ENCODE measurements at places on chromosomes 11 and 22.

DNA sequence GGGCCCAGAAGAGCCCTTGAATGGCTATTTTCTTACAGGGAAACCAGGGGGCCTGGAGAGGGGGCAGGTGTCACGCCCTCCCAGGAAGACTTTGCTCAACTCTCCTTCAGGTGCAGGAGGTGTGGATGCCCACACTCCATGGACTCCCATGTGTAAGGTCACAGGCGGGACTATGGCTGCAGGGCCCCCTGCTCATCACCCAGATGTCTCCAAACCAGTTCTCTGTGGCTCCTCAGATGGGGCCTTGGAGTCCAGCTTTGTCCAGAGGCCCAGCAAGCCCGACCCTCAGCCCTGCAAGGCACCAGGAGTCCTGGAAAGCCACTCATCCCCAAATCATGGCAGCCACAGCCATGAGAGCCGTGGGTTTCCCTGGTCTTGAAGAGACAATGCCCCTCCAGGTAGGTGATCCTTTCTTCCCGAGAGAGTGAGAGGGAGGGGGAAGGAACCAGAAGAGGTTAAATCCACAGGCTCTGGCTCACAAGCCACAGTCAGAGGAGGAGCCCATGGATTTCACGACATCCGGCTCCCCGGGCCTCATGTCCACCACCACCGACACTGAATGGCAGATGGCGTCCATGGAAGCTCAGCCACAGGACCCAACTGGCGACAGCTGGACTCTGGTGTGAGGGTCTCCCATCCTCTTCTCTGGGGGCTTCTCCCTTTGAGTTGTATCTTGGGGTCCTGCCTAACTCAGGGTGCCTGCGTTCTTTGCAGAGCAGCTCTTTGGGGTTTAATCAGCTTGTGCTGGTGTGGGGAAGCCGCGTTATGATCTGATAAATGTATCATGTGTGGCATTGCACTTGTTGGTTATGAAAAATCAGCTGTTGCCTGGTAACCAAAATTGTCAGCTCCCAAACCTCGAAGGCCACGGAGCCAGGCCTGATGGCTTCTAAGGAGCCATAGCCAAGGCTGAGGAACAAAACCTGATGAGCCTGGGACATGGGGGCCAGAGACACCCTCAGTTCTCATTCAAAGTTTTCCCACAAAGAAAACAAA is 620.4 kb downstream of the BRD1 start:
- peak; percentile 47 for DNase-seq

DNA sequence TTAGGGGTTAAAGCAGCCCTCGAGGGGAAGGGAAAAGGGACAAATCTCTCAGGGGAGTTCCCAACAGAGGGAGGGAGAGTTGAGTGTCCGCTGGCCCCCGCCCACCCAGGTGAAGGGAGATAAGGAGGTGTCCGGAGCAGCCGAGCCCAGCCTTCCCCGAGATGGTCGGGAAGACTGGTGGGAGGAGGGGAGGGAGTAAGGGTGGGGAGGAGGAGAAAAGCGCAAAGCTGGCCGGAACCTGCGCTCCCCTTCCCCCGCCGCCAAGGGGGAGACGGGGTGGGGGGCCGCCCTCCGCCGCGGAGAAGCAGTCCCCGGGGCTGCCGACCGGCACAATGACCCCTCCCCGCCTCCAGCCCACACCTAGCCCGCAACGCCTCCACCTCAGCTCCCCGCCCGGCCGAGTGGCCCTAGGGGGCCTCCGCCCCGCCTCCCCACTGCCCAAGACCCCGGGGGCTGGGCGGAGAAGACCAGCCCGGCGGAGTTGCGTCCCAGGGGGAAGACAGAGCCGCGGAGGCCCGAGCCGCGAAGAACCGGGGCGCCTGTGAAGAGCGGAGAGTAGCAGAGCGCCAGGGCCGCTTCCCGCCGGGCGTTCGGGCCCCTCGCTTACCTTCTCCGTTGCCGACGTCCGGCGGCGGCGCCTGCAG is 479 bp downstream of the RSF1 start:
- no peak for DNase-seq

GRCh38 chr11:73244589-73245240 is 26.6 kb downstream of the P2RY2 start:
- DNase-seq = no peak

DNA sequence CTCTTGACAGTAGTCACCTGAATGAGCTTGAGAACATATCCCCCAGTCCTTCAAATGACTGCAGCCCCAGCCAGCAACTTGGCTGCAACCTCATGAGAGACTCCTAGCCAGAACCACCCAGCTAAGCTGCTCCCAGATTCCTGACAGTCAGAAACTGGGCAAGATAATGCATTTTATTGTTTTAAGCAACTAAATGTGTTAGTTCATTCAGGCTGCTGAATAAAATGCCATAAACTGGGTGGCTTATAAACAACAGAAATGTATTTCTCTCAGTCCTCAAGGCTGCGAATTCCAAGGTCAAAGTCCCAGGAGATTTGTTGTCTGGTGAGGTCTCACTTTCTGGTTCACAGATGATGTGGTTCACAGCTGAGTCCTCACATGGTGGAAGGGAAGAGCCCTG is 5.8 kb upstream of the PAMR1 start:
- no peak for DNase-seq

DNA sequence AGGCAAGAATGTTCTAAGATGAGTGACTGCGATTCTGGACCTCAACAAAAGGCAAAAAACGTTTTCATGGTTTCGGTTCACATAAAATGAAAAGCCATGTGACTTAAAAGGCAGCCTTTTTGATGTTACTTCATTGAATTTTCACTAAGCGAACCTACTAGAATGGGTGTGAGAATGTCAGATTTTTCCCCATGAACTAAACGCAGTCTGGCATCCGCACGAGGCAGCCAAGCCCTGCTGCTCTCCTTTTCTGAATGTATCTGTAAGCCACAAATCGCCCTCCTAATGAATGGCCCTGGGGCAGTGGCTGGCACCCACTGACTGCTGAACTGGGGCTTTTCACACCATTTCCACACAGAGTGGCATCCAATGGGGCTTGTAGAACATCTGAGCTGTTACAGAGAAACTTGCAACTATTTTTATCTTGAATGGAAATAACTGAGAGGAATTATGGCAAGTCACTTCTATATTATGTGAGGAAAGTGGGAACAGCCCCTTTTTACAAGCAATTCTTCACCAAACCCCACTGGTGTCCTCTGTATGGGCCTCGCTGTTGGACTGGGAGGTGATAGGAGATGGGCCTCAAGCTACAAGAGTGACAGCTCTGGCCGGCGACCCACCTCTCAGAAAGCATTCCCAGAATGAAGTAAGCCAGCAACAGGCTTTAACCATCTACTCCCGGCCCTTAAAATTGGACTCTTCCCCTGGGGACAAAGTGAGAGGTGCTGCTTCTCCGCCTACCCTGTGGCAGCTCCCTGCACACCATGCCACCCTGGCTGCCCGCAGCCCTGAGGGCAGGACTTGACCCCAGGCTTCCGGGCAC is 29.4 kb downstream of the PPP2R1B start:
- peak; percentile 90 for DNase-seq

DNA sequence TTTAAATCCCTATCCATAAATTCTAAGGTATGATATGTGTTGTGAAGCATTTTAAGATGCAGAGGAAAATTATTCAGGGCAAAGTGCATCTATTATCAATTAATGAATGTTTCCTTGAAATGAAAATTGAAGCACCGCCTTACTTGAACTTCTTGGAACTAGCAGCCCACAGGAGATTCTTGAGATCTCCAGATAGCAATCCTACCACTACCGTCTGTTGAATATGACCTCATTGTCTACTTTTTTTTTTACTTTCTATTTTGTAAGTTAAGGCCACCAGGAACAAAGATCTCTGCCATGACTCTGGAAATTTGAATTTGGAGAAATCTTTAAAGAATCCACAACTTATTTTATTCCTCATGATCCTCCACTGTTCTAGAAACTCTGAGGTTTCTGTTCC is 808.7 kb downstream of the KCNA4 start:
- no peak for DNase-seq

GRCh38 chr11:35458846-35459245 is 39.5 kb upstream of the SLC1A2 start:
- DNase-seq = no peak

DNA sequence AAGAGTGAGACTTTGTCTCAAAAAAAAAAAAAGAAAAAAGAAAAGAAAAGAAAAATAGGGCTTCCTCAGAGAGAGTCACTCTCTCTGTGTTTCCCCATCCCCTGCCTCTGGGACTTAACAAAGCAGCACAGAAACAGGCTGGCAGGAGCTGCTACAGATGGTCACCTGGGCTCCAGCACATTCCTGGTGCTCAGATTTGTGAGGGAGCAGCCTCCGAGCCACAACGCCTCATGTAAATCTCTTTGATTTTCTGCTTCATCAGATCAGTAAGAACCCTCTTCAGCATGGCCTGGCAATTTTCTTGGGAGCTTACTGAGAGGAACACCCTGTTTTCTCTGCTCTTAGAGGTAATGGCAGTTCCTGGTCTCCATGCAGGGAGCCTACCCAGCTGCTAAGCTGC is 15.2 kb upstream of the LDHA start:
- DNase-seq = no peak

DNA sequence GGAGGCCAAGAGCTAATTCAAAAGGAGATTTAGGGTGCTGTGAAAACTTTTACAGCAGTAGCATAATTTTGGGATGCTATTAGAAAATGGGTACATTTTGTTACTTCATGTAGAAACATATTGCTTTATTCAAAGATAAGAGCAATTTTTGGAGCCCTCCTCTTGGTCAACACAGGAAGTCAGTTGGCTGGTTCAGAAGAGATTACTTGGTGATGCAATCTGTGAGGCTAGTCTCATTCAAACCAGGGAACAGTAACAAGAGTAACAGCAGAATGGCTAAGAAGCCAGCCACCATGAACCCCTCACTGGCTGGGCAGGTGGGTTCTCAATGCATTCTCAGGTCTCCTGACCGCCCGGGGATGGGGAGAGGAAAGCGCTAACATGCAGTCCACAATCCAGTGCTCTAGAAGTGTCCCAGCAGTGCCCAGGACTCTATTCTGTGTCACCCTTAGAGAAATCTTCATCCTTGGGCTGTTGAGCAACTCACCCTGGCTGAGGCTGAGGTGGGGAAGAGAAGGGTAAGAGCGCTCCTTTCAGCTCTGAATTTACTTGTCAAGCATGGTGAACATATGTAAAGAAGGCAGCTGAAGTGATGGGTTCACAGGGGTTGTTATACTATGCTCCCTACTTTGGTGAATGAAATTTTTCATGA is 262.2 kb upstream of the UBASH3B start:
- DNase-seq = no peak

- no peak for DNase-seq
Observed at GRCh38 chr11:78208257-78209165, 19.8 kb downstream of the USP35 start.

DNA sequence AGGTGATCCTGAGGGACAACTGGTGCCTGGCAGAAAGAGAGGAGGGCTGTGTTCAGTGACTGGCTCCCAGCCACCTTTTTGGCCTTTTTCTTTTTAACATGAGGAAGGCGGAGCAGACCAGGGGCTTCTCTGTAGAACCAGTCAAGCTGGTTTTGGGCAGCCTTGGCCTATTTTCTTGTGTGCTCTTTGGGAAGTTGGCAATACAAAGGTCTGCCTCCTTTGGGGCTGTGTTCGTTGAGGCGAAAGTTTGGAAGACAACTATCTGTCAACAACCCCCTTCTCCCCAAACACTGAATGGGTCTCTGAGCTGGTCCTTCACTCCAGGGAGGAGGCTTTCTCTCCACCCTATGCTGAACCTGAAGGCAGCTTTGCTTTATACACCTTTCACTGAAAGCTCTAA is 8.5 kb downstream of the MARK2 start:
- DNase-seq = no peak

- DNase-seq = no peak
Observed at GRCh38 chr22:30158744-30159500, 78.7 kb downstream of the HORMAD2 start.

- no peak for DNase-seq
Observed at GRCh38 chr11:118306556-118306955, 2.0 kb downstream of the CD3E start.

GRCh38 chr11:18778468-18778867 is 13.1 kb downstream of the PTPN5 start:
- no peak for DNase-seq

DNA sequence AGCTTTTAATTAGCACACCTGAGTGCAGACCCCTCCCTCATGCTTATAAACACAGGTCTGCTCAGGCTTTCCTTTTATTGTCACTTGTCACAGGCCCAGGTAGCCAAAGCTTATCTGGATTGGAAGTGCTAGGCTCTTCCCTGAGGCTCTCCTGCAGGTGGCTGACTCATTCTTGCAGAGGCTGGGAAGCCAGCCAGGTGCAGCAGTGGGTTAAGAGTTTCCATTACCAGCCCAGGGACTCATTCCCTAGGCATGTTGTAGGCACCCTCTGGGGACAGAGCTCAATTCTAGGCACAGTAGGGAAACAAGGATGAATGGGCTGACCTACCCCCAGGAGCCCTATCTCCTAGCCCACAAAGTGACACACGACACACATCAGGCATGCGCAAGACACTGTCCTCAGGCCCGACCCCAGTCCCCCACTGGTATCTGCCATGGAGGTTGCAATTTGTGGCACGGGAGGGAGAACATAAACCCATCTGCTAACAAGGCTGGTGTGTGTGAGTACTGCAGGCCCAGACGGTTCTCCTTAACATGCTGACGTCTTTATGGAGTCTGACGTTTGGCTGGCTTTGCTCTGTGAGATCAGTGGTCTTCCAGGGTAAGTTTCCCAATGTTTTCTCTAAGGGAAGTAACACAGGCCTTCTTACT is 94.2 kb downstream of the ABTB2 start:
- no peak for DNase-seq

GRCh38 chr22:50599816-50600455 is 657 bp upstream of the MAPK8IP2 start:
- peak; percentile 30 for DNase-seq

- no peak for DNase-seq
Observed at GRCh38 chr22:33781411-33781810, 138.9 kb downstream of the LARGE1 start.

DNA sequence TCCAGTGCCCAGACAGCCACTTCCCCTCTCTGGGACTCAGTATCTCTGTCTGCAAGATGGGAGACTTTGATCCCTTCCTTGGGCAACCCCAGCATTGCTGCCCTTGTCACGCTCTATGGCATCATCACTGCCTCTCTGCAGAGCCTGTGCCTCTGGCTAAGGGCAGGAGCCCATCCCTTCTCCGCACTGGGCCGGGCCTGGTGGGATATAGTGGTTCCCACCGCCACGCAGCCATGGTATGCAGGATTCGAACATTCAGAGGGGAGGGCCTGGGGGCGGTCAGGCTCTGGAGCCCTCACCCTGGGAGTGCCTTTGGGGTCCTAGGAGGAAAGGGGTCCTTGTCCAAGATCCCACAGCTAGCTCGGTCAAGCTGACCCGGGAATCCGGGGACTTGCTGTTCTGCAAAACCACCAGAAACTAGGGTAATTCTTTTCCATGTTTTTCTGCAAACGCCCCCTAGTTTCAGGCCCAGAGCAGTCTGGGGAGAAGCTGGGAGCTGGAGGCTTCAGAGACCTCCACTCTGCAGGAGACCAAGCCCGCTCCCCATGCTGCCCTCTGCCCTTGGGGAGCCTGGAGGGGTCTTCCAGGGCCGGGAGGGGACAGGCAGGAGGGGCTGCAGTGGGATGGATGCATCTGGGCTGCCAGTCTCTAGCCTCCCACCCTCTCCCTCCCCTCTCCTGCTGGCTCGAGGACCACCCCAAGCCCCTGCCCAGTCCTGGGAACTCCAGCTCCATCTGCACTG is 24.4 kb upstream of the CBX7 start:
- DNase-seq = no peak

Data from brain (organoid and tissue), 16 donors.